ENCODE measurements at places on chromosomes 5 and 9.
A peak's percentile ranks its signal among the peaks of the same experiment; 100 is the strongest.

DNA sequence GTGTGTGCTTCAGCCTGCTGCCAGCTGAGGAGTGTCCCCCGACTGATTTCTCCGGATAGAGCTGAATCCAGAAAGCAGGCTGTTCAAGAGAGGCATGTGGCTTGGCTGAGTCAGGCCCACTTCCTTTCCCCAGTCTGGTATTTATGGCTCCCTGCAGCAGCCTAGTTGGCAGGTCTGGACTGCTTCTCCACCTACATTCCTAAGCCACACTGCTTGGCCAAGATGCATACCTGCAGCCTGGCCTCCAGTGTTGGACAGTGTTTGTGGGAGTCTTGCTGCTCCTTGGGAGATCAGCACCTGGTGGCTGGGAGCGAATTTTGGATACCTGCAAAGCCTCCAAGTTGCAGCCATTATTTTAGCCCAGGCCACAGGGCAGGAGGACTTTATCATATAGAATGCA, 670.8 kb downstream of the ACTL7B start:
- ATAC-seq: no peak

DNA sequence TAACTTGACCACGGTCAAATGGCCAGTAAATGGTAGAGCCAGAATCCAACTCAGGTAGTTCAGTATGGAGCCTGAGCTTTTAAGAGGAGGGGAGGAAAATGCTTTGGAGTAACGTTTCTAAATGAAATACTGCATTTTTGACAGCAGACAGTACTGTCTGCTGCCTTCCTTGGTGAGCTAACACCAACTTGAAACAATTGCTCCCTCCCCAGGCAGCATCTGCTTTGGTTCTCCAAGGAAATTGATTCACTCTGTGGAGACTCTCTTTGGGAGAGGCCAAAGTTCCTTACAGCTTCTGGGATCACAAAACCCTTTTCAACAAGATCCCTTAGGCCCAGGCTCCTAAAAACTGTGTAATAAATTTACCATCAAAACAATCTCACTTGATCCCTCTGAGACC, 75.2 kb upstream of the SSBP2 start:
- peak; percentile 25 for ATAC-seq

- ATAC-seq: no peak
These were observed 25.6 kb downstream of the CARNMT1 start for GRCh38 chr9:75002422-75003023.

DNA sequence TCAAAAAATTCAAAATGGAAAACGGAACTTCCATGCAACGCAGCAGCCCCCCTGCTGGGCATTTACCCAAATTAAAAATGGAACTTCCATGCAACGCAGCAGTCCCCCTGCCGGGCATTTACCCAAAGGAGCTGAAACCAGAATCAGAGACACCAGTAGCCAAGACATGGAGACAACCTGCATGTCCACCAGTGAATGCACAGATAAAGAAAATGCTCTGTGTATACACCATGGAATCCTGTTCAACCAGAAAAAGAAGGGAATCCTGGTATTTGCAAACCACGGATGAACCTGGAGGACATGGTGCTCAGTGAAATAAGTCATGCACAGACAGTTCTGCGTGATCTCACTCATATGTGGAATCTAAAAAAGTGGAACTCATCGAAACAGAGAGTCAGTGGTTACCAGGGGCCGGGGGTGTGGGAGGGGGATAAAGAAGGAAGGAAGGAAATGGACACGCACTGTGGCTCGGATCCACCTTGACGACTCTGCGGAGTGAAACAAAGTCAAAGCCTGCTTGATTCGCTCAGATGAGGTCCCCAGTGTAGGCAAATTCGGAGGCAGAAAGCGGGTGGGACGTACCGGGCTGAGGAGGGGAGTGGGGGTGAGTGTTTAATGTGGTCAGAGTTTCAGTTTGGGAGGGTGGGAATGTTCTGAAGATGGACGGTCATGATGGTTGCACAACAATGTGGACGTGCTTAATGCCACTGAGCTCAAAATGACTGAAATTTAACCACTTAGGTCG, 40.2 kb upstream of the EXOC3 start:
- ATAC-seq: no peak

DNA sequence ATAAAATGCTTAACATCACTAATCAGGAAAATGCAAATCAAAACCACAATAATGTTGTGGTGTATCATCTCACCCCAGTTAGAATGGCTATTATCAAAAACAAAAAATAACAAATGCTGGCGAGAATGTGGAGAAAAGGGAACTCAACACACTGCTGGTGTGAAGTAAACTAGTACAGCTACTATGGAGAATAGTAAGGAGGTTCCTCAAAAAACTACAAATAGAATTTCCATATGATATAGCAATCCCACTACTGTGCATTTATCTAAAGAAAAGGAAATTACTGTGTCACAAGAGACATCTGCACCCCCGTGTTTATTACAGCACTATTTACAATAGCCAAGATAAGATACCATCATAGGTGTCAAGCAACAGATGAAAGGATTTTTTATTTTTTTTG, 214.5 kb upstream of the RASA1 start:
- no peak for ATAC-seq

Measured in motor neuron (in vitro differentiated cells).